Fibroblast of skin of left biceps (primary cell): ENCODE measurements at places on chromosomes 7 and 10.

GRCh38 chr10:48678041-48678440 is 6.6 kb upstream of the WDFY4 start:
- DNase-seq, result no peak

- no peak for DNase-seq
Measured at GRCh38 chr7:112202816-112203215, 3.4 kb downstream of the DOCK4 start.

DNA sequence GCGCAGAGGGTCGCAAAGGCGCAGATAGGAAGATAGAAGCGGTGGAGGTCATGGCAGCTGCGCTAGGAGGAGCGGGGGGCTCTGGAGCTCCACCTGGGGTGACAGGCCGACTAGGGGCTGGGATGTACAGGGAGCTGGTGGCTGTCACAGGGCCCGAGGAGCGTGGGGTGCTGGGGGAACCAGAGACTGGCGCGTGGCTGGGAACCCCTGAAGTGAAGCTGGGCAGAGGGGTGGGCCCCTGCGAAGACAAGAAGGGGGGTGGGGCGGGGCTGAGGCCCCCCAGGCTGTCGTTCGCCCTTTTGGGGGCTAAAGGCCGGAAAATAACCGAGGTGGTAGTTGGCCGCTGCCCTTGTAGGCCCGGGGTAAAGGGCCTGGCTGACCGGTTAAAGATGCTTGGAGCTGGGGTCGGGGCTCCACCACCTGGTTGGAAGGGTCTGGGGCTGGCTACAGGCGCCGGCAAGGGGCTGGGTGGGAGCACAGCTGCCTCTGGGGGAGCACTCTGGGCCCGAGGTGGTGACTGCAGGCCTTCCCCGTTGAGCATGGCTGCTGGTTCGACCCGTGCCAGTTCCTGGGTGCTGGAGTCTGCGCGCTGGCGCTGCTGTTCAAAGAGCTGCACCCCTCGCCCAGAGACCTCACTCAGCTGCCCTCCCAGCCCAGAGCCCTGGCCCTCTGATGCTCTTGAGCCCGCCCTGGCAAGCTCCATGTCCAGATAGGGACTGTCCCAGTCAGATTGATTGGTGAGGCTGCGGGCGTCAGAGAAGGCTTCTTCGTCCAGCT is 6.8 kb upstream of the MYOZ1 start:
- no peak for DNase-seq

DNA sequence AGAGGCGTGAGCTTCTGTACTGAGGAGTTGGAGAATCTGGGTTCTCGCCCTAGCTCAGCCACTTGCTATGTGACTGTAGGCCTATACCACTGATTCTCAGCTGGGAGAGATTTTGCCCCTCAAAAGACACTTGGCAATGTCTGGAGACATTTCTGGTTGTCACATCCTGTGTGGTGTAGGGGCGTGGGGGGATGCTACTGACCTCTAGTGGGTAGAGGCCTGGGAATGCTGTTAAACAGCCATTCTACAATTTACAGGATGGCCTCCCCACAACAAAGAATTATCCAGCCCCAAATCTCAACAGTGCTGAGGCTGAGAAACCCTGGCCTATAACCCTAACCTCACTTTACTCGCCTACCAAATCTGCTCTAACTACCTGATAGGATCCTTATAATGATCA is 58.8 kb upstream of the GAD2 start:
- DNase-seq, result no peak

GRCh38 chr10:61332581-61332980 is 120.6 kb downstream of the TMEM26 start:
- no peak for DNase-seq

DNA sequence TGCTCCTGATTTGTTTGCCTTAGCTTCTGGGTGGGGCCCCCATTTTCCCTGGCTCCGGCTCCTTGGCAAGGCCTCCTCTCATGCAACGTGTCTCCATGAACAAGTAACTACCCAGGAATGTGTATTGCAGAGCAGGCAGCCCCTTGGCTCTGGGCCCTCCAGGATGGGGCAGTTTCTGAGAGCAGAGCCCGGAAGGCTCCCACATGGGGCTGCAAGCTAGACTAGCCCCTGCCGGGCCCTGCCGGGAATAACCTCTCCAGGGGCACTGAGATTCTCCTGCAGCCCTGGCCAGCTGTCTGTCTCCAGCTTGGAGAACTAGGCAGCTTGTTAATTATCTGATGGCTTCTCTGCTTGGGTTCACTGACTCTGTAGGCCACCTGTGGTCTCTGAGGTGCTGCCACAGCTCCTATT is 184.0 kb upstream of the INHBA start:
- DNase-seq, result peak; percentile 93
